ENCODE measurements at places on chromosomes 7 and 10. TPM values are rescaled to one million over a fixed set of nuclear protein-coding genes. Genes with fewer than 3 reads are reported as not detected.

DNA sequence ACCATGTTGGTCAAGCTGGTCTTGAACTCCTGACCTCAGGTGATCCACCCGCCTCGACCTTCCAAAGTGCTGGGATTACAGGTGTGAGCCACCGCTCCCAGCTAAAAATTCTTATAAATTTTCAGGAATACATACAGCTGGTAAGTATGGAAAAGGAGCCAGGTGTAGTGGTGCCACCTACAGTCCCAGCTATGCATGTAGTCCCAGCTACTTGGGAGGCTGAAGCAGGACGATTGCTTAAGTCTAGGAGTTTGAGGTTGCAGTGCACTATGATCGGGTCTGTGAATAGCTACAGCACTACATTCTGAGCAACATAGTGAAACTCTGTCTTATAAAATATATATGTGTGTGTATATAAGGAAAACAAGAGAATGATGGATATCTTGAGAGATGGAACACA lies 19.0 kb downstream of the LDB1 start:
- DNase-seq, result no peak

SLC29A4 gene
- total RNA-seq, result 6.6 TPM

GRCh38 chr7:28205506-28205905 lies 24.9 kb upstream of the JAZF1 start:
- no peak for DNase-seq

SLC39A12 gene
- total RNA-seq, result not detected

PPP1R17 gene
- total RNA-seq, result not detected

DNA sequence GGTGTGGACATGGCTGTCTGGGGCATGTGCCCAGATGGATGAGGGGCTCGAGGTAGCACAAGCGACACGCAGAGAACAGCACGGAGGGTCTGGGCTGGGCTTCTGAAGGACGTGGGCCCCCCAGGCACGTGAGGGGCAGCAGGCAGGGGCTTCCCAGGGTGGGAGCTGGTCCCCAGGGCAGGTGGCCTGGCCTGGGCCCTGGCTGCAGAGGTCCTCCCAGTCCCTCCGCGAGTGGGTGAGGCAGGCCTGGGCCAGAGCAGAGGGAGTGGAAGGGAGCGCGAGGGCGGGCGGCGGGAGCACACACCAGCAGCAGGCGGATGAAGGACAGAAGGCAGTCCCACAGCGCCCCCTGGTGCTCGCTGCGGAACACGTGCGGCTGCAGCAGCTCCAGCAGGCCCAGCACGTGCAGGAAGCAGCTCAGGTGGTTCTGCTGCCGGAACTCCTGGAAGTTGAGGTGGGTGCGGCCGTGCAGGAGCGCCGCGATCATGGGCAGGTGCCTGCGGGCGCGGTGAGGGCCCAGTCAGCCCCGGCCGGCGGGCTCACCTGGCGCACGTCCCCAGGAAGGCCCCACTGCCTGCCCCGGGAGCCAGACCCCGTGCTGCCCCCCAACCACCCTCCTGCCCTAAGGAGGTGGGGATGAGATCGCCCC lies 14.7 kb upstream of the MICALL2 start:
- DNase-seq, result peak; percentile 86

DNA sequence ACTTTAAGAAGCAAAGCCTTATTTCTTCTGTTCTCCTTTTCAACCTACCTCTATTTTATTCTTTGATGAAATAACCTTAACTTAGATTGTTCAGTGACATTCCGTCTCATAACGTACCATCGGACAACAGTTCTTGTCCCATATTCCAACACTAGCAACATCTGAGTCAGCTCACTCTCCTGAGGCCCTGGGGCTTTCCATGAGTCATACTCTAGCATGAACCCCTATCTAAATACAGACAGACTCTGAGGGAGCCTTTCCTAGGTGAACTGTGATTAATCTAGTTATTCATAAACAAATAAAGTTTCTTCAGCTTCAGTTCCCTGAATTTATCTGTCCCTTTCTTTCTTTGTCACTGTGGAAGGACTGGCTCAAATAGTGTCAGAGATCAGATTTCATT lies 168.7 kb upstream of the LYZL1 start:
- DNase-seq, result no peak

DNA sequence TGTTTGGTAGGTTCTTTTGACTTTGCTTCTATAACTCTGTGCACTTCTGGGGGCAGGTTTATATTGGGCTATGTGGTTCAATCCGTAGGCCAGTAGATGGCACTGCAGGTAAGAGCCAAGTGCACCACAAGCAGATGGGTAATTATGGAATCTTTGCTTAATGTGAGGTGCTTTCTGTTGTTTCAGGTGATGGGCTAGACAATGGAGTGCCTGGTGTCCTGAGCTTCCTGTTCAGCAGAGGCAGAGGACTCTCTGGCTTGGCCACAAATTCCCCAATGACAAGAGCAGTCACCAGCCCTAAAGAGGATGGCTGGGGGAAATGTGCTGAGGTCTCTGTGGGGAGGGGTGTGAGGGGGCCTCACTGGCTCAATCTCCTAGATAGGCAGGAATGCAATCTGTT lies 455.0 kb downstream of the CCSER2 start:
- DNase-seq, result no peak

DNA sequence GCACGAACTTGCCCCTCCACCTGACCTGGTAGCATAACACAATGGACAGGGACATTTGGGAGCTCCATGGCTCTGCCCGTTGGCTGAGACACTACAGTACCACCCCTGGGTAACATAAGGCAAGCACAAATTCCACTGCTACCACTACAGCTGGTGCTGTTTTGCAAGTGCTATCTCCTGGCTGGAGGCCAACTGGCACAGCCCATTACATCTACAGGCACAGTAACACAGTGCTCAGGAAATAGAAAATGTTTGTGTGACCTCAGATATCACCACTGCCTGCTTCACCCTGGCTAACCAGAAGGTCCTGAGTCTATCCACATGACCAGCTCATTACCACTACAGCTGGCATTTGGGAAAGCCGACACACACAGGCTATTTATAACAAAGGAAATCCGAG lies 631.1 kb upstream of the MBL2 start:
- DNase-seq, result peak; percentile 81

DNA sequence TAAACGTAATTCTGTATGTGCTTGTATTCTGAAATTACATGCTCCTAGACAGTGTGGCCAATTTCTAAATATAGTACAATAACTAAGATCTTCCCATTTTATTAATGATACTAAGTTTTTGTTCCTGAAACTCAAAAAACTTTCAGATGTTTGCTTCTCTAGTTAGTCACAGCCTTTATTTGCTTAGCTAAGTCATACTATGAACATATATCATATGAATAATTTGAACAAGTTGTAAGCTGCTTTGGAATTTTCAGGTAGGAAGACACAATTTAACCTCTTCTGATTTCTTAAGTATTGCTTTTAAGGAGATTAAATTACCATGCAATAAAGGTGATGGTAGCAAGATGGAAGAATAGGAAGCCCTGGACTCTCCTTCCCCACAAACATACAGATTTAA lies 148.7 kb downstream of the AMPH start:
- DNase-seq, result no peak

DNA sequence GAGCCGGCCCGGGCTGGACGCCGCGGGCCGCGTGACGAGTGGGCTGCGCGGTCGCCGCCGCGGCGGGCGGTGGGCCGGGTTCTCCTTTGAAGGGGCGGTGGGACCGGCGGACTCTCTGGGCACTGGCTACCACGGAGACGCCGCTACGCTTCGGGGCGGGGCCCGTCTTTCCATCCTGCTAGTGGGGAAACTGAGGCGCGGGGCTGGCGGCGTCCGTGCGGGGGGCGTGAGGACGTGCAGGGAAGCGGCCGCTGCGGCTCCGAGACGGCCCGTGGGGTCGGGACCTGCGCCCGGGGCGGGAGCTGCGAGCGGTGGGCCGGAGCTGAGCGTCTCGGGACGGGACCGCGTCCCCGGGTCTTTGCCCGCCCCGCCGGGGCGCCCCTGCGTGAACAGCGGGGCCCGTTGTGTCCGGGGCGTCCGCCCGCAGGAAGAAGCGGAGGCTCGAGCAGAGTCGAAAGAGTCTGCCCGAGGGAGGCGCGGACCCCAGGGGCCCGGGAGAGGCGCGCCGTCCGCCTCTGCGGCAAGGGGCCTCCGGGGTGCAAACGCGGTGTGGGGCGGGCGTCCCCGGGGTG lies 548 bp upstream of the BNIP3 start:
- DNase-seq, result no peak

- no peak for DNase-seq
Observed at GRCh38 chr7:37495574-37496184, 47.0 kb upstream of the ELMO1 start.

- DNase-seq, result no peak
Observed at GRCh38 chr10:80485076-80485945, 31.2 kb downstream of the TSPAN14 start.

DNA sequence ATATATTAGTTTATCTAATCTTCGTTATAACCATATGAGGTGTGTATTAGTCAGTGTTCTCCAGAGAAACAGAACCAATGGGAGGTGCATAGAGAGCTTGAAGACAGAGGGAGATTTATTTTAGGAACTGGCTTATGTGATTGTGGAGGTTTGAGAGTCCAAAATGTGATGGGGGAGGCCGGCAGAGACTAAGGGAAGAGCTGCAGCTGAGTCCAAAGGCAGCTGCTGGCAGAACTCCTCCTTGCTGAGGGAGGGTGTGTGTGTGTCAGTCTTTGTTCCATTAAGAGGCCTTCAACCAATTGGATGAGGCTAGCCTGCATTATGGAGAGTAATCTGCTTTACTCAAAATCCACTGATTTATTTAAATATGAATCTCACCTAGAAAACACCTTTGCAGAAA lies 165.1 kb downstream of the SH3PXD2A start:
- DNase-seq, result no peak

PRKRIP1 gene
- 11.1 TPM for total RNA-seq

DNA sequence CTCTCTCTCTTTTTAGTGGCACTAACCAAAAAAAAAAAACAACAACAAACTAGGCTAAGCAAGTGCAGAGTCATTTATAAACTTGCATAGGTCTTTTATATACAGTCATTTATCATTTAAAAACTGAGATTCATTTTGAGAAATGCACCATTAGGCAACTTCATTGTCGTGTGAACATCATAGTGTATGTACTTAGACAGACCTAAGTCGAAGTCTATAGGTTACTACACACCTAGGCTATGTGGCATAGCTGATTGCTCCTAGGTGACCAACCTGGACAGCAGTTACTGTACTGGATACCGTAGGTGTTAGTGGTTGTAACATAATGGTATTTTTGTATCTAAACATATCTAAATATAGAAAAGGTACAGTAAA lies 109.1 kb upstream of the SAMD8 start:
- no peak for DNase-seq

GRCh38 chr10:15824498-15824897 lies 35.8 kb downstream of the MINDY3 start:
- DNase-seq, result no peak

DNA sequence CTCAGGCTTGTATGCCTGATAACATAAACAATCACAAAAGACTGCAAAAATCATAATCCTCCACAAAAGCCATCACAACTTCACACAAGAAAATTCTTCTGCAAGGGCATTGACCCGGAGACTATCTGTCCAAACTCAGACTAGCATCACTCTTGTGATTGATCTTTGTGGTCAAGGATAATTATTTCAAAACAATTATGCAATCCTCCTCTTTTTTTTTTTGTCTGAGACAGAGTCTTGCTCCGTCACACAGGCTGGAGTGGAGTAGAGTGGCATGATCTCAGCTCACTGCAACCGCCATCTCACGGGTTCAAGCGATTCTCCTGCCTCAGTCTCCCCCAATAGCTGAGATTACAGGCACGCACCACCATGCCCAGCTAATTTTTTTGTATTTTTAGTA lies 22.2 kb downstream of the CDNF start:
- no peak for DNase-seq

PTN gene
- 0.47 TPM for total RNA-seq

DNA sequence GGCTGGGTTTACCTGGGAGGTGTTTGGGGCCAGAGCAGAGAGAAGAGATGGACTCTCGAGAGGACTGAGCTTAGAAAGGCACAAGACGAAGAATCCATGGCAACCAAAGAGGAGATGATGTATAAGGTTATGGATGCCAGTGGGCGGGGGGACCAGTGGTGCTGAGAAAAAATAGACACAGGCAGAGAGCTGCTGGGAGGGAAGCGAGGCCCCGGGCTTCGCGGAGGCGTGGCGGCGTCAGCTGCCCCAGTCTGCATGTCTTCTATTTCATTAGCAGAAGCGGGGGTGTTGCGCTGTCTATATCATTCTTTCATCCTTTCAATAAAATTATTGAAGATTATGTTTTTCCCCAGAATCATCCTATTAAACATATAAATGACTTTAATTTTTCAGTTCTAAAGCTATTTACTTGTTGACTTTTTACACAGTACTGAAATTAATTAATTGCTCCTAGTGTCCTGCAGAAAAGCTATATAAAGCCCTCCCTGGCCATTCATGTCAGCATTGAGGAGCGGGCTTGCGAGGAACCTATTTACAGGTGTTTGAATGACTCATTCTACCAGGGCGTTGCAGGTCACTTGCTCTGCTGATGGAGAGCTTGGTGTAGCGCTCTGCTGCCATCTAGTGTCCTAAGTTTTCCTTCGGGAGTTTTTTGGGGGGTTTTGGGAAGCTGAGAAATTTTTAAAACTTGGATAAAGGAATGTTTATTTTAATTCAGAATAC lies 42.9 kb upstream of the BHLHA15 start:
- peak; percentile 74 for DNase-seq

CYP2C8 gene
- 1.1 TPM for total RNA-seq

DNA sequence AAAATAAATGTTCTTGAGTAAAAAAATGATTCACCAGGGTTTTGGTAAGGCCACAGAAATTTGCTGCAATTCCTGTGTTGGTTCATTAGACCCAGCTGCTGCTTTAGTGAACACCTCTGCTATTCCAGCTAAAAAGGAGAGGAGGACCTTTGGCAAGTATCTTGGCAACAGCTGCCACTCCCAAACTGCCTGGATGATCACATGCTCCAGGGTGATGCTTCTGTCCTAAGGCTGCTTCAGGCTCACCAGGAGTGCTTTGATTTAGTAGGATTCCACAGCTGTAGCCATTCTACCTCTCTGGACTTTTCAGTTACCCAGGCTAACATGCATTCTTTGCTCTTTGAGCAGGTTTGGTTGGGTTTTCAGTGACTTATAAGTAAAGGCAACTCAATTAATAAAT lies 82.6 kb upstream of the NPVF start:
- no peak for DNase-seq

COL13A1 gene
- total RNA-seq, result 0.35 TPM

ADAM8 gene
- 9.8 TPM for total RNA-seq

- no peak for DNase-seq
Observed at GRCh38 chr10:70589762-70590654, 12.5 kb downstream of the PRF1 start.

MEST gene
- 56.4 TPM for total RNA-seq

DNA sequence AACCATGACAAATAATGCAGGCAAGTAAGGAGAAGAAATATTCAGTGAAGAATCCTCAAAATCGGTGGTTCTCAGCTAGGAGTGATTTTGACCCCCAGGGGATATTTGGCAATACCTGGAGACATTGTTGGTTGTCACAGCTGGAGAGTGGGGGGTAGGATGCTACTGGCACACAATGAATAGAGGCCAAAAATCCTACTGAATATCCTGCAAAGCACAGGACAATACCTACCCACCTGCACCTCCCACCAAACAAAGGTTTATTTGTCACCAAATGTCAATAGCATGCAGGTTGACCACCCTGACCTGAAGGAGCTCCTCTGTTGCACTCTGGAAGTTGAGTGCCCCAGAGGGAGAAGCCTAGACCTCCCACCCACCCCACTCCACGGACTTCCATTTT lies 1028.6 kb downstream of the CNTNAP2 start:
- no peak for DNase-seq

GRCh38 chr7:119943942-119944600 lies 328.9 kb upstream of the KCND2 start:
- DNase-seq, result no peak

All from pancreas (tissue), 10 donors.